ENCODE measurements at places on chromosomes 13 and 19.

DNA sequence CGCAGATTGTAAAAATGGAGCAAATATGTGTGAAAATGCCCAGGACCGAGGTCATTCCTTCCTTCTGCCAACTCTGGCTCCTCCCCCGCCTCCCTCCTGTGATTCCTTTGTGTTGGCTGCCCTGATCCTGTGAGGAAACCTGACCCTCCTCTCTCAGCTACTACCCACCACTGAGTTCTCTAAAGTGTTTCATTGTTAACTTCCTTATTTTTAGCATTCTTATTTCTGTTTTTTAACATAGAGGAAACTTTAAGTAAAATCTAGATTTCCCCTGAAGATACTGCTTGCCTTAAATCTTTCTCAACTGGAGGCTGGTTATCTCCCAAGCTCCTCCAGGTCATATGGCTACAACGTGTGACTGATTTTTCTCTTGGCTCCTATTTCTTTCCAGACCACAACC lies 21.7 kb upstream of the FBXL3 start:
- no peak for DNase-seq

DNA sequence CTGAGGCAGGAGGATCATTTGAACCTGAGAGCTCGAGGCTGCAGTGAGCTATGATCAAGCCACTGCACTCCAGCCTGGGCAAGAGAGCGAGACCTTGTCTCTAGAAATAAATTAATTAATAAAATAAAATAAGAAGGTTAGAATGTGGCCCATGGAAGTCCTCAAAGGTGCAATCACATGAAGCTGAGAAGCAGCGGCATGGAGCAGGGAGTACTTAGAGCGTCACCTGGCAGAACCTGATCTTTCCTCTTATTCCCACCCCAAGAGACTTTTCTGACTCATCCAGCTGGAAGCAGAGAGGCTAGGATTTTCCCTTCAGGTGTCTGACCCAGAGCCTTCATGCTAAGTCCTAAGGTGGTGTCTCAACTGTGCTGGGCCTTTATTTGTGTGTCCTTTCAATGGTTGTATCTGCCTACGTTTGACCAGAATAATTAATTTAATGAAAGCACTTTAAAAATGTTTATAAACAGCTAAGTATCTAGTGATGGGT lies 8.9 kb upstream of the MRPS31 start:
- DNase-seq: no peak

DNA sequence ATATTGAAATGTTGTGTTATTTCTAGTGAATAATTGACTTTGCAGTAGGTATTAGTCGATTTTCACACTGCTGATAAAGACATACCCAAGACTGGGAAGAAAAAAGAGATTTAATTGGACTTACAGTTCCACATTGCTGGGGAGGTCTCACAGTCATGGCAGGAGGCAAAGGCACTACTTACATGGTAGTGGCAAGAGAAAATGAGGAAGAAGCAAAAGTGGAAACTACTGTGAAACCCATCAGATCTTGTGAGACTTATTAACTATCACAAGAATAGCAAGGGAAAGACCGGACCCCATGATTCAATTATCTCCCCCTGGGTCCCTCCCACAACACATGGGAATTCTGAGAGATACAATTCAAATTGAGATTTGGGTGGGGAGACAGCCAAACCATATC lies 9.9 kb upstream of the C5AR2 start:
- no peak for DNase-seq

- DNase-seq: no peak
These were observed 157.4 kb downstream of the MZT1 start for GRCh38 chr13:72570019-72570418.

GRCh38 chr13:35136585-35136984 lies 194.5 kb downstream of the NBEA start:
- DNase-seq: no peak

GRCh38 chr13:23828866-23829265 lies 60.3 kb downstream of the MIPEP start:
- DNase-seq: no peak

- no peak for DNase-seq
These were observed 172.7 kb downstream of the SLITRK1 start for GRCh38 chr13:83709426-83710132.
